Renal cortical epithelial cell (primary cell): ENCODE measurements at places on chromosomes 7 and 10. TPM values are rescaled to one million over a fixed set of nuclear protein-coding genes. Genes with fewer than 3 reads are reported as not detected.
A peak's percentile ranks its signal among the peaks of the same experiment; 100 is the strongest.

GRCh38 chr10:1551636-1552338 lies 185.5 kb downstream of the ADARB2 start:
- no peak for DNase-seq

DNA sequence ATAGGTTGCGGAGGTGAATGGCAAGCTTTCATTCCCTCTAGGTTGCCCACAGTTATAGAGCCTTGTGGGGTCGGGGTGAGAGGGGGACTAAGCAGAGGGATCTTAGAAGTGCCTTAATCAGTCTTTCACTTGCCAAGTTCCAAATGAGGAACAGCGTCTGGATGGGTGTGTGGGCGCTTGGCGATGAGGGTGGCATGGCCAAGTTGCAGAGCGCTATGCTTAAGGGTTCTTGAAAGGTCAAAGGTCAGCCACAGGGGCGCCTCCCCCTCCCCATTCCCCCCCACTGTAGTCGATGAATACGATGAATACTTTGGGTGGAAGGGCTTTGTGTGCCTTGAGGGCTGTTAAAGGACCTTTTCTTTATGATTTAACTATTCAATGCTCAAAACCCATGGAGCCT lies 185.0 kb downstream of the TCF7L2 start:
- DNase-seq, result no peak

- DNase-seq, result no peak
Observed at GRCh38 chr7:5296015-5296610, 13.4 kb downstream of the SLC29A4 start.

DNA sequence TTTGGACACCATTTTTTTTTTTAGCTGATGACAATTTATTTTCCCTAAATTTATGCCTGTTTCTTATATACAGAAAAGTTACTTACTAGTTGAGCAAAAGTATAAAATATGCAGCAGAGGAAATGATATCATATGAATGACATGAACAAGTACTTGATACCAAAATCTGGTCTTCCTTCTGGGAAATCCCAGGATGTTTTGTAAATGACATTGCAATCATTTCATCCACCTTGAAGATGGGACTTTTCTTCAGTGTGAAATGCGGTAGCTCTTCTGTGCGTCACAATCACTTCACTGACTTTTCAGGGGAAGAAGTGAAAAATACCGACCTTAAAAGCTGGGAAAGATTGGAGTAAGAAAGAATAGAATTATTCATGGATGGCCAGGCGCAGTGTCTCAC lies 23.8 kb downstream of the C1QL3 start:
- DNase-seq, result no peak

COBL gene
- 1.4 and 4.2 TPM in 2 replicates for total RNA-seq

- no peak for DNase-seq
Observed at GRCh38 chr10:123561141-123561440, 105.1 kb upstream of the GPR26 start.

DNA sequence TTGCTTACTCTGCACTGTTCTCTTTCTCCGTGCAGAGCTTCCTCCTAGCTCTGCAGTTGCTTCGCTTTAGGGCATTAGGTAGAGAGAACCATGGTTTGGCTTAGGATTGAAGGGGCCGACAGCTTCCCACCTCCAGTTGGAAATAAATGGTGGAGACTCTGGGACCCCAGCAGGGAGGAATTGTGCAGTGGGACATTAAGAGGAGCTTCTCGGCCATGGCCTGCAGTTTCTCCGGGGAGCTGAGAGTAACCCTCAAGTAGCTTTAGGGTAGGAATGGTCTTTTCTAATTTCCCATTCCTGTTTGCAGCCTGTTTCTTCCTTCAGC lies 1.2 kb downstream of the SUFU start:
- no peak for DNase-seq

- no peak for DNase-seq
Observed at GRCh38 chr7:94130716-94131115, 126.6 kb upstream of the BET1 start.

AZGP1 gene
- not detected in 2 replicates for total RNA-seq

- no peak for DNase-seq
Observed at GRCh38 chr7:30309302-30309701, 24.9 kb downstream of the ZNRF2 start.

GRCh38 chr7:69622960-69623359 lies 24.7 kb downstream of the AUTS2 start:
- DNase-seq, result peak; percentile 46

DNA sequence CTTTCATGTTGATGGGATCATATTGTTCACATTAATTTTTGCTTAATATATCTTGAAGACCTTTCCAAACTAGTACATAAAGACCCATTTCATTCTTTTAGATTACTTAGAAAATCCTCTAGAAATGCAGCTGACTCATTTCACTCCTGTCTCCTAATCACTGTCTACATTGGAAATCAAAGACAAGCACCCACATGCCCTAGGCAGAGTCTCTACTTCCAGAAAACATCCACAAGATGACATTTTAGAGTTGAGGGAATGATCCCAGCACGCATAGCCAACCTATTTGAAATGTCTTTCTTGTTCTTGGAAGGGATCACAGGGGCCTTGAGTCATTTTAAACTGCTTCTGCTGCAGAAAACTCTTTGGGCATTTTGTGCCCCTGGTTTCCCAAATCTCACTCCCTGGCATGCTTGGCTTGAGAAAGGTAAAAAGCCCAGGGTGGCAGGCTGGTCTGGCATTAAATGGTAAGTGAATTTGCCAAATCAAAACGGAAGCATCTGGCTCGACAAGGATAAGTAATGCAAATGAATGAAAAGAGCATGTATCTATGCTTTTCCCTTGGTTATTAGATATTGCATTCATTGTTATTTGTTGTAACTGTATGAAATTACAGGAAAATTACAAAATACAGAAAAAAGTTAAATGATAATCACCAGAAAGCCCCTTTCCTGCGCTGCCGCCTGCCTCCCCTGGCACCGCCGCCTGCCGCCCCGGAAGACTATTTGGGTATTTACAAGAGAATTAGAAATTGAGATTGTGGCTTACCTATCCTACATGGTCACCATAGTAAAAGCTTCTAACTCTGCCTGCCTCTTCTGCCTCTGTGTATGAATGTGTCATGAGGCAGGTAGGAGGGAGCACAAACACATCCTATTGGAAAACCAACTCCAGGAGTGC lies 225.3 kb downstream of the PTEN start:
- DNase-seq, result no peak

DNA sequence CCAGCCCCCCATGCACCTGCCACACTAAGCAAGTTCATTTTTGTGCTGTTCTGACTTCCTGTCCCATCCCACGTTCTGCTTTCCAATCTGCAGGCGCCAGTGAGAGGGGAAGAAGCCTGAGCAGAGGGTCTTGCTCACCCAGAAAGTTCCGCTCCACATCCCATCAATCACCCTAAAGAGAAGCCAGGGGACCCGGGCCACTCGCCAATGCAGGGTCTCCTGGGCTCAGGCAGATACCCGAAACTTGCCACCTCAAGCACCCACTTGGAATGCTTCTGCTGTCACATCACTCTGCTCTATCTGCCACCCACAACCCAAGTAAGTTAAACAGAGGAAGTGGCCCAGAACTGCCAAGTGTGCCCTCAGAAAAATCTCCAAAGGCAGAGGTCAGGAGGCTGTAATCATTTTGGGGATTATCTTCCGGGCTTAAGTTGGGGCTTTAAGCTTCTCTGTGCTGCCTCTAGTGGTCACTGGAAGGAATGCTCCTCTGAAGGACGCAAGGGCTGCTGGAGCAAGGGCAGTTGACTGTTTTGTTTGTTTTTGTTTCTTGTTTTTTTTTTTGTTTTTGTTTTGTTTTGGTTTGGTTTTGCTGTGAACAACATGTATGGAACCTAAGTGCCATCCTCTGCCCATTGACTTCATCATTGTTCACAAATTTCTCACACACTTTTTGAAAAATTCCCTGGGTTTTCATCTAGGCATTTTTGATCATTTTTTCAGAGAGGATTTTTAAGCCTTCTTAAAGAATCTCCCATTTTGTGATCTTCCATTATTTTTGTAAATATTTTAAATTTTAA lies 25.5 kb downstream of the PRR15 start:
- peak; percentile 54 for DNase-seq

- DNase-seq, result no peak
Observed at GRCh38 chr7:134755422-134756022, 23.9 kb upstream of the CALD1 start.

NEURL1 gene
- total RNA-seq, result 0.05 and 1.4 TPM in 2 replicates

GRCh38 chr7:140039066-140039465 lies 23.7 kb downstream of the PARP12 start:
- no peak for DNase-seq

GRCh38 chr7:140610204-140611165 lies 30.1 kb downstream of the DENND2A start:
- DNase-seq, result peak; percentile 52

PTPRE gene
- total RNA-seq, result 9.9 and 19.6 TPM in 2 replicates

ANKIB1 gene
- total RNA-seq, result 56.4 and 80.2 TPM in 2 replicates

DNA sequence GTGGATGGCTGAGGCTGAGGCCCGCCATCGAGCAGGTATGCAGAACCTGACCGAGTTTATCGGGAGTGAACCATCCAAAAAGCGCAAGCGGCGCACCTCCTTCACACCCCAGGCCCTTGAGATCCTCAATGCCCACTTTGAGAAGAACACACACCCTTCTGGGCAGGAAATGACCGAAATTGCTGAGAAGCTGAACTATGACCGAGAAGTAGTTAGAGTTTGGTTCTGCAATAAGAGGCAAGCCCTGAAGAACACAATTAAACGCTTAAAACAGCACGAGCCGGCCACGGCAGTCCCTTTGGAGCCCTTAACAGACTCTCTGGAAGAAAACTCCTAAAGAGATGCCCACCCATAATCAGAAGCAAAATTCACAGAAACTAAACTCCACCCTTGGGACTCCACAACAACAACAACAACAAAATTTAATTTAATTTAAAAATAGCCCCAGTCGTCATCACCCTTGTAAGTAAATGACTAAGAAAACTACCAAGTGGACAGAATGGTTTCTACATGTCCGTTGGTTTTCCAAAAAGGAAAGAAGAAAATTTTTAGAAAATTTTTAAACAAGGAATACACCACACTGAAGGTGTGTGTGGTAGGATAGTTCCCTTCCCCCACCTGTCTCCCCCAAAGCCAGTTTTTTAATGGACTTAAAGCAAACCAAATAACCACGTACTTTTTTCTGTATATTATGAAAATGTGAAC lies 101.7 kb upstream of the YAE1 start:
- no peak for DNase-seq

DNA sequence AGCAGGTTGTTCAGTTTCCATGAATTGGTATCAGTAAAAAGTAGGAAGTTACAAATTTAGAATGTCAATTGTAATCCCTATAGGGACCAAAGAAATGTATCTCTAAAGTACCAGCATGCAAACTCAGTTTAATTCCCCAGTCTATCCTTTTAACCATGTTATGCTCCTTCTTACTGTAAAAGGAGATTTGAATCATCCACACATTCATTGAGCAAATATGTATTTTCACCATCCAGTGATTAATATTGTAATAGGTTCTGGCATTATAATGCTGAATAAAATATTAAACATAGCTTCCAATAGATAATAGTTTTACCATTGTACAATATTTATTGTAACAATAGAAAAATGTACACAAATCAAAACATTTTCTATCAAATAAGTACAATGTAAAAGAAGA lies 228.2 kb upstream of the SEMA3A start:
- no peak for DNase-seq

GRCh38 chr10:5317547-5318107 lies 47.1 kb upstream of the UCN3 start:
- peak; percentile 87 for DNase-seq

DNA sequence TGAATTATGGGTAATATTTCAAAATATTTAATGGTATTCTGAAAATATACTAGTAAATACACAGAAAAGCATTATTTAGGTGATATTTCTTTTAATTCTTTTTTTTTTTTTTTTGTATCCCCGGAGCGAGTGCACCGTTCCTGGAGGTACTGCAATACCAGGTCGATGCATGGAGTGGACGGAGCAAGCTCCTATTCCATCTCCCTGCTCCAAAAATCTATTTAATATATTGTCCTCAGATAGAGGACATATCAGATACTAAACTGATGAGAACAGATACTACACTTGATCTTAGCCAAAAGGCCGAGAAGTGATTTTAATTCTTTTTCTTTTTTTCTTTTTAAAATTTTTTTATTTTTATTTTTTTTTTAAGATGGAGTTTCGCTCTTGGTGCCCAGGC lies 10.8 kb downstream of the BTRC start:
- no peak for DNase-seq

DNA sequence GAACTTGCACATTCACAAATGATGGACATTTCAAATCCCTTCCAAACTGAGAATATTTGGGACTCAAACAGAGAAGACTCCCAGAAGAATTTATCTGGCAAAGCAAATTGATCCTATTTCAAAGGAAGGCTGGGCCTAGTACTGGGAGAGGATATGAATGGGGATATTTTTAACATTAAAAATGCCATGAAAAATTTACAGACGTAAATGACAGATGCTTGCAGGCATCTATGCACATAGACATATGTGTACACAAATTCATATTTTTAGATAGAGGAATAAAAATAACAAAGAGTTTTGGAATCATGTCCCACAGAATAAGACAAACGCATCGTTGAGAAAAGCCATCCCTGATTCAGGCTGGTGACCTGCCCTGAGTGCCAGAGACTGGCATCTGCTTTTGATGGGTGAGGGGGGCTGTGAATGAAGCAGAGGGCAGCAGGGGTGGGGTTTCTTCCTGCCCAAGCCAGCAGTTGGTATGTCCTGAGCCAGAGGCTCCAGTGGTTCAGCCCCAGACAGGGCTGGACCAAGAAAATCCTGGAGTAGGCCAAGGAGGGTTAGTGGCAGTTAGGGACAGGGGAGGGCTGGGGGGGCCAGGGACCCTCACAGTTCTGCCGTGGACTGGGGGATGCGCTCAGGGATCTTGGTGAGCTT lies 138.5 kb downstream of the SLIT1 start:
- no peak for DNase-seq

ARHGAP22 gene
- total RNA-seq, result 19.7 and 39.2 TPM in 2 replicates

- DNase-seq, result peak; percentile 34
Observed at GRCh38 chr10:48683868-48684267, 805 bp upstream of the WDFY4 start.
